B cell (primary cell): ENCODE measurements at places on chromosomes 7 and 10. TPM values are rescaled to one million over a fixed set of nuclear protein-coding genes. Genes with fewer than 3 reads are reported as not detected.

CDHR1 gene
- total RNA-seq = 1.3 and 1.7 TPM in 2 replicates

SLC13A1 gene
- 0.10 TPM in 1 of 2 replicates, not detected in the other for total RNA-seq

GRCh38 chr7:138553805-138554204, 93.7 kb downstream of the TRIM24 start:
- no peak for DNase-seq

DNA sequence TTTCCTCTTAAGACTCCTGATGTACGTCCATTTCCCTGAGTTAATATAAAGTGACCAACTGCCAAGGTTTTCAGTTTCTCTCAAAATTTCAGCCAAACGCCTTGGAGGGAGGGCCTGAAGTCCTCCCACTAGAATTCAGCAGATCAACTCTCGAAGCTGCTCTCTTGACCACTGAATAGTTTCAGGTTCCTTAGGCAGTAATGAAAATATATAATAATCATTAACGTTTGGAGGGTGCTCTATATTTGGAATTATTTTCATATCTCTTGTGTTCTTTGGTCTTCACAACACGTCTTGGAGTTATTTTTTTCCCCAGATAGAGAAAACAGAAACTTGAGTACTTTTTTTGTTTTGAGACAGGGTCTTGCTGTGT, 123.6 kb upstream of the SFMBT2 start:
- DNase-seq = no peak

DNA sequence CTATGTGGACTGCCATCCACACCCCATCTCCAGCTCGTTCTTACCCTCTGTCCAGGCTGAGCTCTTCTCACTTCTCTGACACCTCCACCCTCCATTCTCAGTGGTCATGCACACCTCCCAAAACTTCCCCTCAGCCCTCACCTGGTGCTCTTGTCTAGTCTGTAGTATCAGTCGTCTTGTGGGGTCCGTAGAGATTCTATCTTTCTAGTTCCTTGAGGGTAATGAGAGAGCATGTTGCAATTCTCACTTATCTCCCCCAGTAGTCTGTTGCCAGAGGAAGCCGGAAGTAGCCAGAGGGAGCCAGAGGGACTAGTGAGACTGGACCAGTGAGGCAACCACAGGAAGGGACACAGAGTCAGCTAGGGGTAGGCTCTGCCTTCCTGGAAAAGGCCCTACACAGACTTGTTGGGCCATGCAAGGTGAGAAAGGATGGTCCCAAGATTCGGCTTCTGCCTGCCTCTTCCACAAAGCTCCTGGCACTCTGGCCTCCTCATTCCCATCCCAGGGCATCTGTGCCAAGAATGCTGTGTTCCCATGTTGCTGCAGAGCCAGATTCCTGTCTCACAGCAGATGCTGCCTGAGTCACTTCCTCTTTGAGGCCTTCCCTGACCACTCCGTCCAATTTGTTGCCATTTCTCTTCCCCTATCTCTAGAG, 50.6 kb upstream of the DUSP5 start:
- DNase-seq = no peak

- DNase-seq = no peak
These were observed 9.1 kb upstream of the EIF4H start for GRCh38 chr7:74164985-74165456.

- DNase-seq = no peak
These were observed 87.3 kb downstream of the RUNDC3B start for GRCh38 chr7:87715545-87715944.

DNA sequence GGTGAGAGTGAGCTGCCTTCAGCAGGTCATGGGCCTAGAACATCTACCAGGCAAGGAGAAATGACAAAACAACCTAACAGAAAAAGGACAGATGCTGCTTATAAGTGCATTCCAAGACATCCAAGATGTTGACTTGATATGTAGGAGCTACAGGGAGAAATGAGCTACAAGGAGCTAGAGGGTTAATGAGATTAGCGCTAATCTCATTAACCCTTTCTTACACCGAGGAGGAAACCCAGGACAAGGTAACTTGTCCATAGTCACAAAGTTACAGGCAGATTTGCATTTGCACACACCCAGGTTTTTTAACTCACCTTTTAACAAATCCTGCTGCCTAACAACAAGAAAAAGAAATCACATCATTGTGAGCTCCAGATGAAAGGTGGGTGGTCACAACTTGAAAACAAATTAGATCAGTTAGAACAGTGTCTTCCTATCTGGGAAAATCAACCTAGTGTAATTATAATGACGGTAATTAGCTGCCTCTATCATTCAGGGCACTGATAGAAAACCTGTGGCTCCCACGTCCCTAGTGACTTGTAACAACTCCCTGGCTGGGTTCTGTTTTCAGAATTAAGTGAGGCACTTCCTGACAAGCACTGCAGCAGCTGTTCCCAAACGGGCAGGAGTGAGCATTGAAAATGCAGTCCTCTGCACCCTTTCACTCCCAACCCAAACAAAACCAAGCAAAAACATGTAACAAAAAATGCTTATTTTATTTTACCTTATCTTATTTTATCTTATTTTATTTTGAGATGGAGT, 5.7 kb downstream of the KIAA1549 start:
- no peak for DNase-seq

- no peak for DNase-seq
These were observed 22.2 kb downstream of the MGAM2 start for GRCh38 chr7:142133731-142134148.
